ENCODE measurements at places on chromosomes 2 and 18.

GRCh38 chr2:68103709-68104055, 40.9 kb upstream of the C1D start:
- DNase-seq, result no peak

DNA sequence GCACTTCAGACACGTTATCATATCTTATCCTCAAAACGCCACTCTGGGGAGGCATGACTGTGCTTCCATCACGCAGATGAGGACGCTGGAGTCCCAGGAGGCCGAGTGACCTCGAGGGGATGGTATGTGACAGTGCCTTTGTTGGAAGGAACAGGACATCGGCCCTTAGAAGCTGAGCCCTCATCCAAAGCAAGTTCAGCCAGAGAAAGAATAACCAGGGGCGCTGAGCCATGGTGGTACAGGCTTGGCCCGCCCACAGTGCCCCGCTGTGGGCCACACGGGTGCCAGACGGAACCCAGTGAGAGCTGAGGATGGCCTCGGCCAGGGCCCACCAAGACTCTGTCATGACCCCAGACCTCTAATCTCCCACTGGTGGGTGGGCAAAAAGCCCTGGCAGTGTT, 31.3 kb downstream of the HS1BP3 start:
- DNase-seq, result no peak

- DNase-seq, result no peak
Observed at GRCh38 chr2:37489536-37489935, 145.1 kb downstream of the QPCT start.

DNA sequence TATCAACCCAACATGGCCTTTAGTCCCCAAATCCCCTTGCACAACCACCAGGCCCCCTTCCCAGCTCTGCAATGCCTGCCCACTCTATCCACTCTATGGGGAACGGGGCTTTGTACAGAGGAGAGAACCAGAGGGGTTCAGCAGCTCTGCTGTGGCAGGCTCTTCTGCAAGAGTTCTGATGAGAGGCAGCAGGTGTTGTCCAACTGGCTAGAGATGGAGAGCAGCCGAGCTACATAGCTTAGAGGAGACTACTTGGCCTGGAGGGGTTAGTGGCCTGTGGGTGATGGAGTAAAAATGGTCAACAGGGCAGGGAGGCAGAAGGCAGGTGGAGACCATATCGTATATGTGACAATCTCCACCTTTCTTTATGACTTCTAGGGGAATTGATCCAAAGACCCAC, 103.0 kb downstream of the QPCT start:
- no peak for DNase-seq

- DNase-seq, result peak; percentile 83
Observed at GRCh38 chr2:119290859-119291587, 67.4 kb downstream of the STEAP3 start.

GRCh38 chr2:197897960-197898678, 93.7 kb downstream of the PLCL1 start:
- DNase-seq, result no peak
